H54 (cell line): ENCODE measurements at places on chromosomes 7 and 10.

DNA sequence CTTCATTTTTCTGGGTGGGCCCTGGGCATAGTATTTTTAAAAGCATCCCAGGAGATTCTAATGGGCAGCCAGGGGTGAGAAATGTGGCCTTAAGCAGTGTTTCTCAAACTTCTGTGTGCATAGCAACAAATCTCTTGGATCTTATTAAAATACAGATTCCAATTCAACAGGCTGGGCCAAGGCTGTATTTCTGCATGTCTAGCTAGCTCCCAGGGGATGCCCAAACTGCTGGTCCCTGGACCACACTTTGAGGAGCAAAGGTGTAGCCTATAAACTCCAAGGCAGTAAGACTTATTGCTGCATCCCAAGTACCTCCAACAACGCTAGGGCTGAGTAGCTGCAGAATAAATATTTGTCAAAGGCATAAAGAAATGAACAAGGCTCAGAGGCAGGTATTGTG, 292.9 kb upstream of the ZMIZ1 start:
- no peak for DNase-seq

- DNase-seq: no peak
Measured at GRCh38 chr7:127922656-127923055, 108.6 kb downstream of the LRRC4 start.

GRCh38 chr7:132817949-132818348, 241.7 kb upstream of the PLXNA4 start:
- DNase-seq: no peak

- DNase-seq: no peak
Measured at GRCh38 chr10:61064356-61064755, 120.4 kb upstream of the RHOBTB1 start.

DNA sequence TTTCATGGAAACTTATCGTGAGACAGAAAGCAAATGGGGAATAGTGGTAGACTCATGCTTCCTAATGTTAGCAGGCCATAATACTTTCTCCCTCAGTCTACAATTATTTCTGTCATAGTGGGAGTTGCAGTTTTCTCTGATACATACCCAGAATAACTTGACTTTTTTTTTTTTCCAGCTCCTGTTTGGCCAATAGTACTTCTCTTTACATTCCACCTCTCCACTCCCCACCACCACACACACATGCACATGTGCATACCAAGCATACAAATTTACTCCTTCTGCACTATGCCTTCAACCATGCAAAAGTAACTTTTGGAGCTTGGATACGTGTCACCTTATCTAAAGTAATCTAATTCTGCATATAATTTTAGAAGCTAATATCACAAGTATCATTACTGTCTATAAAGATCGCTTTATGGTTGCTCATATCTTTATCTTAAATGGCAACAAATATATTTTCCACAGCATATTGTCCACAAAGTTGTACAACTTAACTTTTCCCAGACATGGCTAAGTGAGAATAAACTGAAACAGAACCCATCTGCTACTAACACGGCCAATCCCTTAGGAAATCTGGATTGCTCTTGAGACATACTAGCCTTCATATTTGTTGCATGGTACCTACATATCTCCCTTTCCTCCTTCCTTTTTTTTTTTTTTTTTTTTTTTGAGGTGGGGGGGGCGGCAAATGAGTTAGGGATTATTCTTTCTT, 49.0 kb downstream of the TES start:
- DNase-seq: no peak

- DNase-seq: no peak
Measured at GRCh38 chr10:69835875-69836730, 34.4 kb downstream of the COL13A1 start.

- DNase-seq: no peak
Measured at GRCh38 chr10:86759073-86759672, 2.8 kb downstream of the BMPR1A start.

- peak; percentile 85 for DNase-seq
Measured at GRCh38 chr7:2099048-2099957, 133.4 kb downstream of the MAD1L1 start.

- DNase-seq: no peak
Measured at GRCh38 chr7:114141415-114141814, 222.6 kb upstream of the PPP1R3A start.

DNA sequence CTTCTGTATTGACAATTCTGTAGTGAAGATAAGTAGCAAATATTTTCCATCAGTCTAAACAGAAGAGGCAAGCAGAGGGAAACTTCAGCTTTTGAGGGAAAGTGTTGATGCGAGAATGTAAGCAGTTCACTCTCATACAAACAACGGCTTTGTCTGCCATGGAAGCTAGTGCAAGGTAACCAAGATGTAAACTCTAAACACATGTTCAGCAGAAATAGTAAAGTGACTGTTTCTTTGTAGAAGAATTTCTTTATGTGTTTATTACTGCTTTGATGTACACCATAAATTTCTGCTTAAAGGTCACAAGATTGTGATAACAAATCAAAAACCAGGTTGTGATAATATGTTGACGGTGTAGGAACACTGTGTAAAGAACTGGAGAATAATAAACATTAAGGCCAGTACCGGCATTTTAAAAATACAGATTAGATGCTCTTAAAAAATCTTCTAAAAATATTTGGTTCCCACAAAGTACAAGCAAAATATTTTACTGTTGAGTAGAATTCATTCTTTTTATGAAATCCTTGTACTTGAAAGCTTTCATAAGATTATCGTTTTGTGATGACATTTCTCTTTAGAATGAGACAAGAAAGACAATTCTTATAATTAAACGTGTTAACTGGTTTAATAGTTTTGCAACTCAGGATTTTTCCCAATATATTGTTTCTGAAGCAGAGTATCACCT, 34.2 kb downstream of the SEMA3C start:
- DNase-seq: no peak

DNA sequence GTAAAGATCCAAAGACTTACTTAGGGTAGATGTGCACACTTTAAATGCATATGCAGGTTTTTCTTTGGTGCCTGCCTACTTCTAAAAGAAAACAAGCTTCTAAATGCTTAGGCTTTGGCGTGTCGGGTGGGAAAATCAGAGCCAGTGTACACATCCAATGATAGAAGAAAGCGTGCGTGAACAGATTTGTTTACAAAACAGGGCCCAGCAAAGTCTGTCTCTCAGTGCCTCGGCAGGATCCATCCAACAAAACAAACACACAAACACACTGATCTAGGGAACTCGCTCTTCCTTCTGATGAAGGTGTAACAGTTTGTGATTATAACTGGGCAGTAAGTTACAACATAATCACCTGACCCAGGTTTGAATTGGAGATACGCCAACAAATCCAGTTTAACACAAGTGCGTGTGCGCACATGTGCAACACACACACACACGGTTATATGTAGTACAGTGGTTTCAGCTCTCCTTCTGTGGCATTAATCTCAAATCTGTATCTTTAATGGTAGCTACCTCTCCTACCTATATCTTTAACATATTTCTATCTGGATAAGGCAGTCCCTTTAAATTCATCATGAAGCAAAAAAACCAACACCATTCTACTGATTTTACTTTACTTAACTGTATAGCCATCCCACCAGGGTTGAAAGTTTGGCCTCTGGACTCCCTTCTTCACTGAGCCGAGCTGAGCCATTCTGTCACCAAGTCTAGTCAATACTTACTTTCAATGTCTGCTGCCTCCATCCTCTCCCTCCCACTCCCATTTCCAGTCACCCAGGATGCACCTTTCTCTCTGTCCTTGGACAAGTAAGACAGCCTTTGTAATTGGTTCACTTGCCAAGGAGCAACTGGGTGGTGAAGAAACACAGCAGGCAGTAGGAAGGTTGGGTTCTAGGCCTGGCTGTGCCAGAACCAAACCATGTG, 184.4 kb upstream of the KLF14 start:
- no peak for DNase-seq

DNA sequence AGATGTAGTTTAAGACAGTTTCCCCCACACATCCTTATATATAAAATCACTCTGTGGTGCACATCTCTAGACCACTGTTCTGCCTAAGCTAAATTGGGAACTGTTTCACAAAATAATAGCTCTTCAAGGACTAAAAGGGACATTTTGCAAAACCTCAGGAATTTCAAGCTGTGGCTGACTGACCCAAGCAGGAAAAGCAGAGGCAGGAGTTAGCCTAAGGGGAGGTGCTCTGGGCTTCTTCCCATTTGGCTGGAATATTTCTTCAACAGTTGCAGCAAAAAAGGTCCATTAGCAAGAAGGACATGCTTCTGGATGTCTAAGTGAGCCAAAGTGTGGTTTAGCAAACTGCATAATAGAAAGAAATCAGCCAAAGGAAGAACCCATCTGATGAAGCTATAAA, 551.2 kb upstream of the ANKRD30A start:
- DNase-seq: no peak

DNA sequence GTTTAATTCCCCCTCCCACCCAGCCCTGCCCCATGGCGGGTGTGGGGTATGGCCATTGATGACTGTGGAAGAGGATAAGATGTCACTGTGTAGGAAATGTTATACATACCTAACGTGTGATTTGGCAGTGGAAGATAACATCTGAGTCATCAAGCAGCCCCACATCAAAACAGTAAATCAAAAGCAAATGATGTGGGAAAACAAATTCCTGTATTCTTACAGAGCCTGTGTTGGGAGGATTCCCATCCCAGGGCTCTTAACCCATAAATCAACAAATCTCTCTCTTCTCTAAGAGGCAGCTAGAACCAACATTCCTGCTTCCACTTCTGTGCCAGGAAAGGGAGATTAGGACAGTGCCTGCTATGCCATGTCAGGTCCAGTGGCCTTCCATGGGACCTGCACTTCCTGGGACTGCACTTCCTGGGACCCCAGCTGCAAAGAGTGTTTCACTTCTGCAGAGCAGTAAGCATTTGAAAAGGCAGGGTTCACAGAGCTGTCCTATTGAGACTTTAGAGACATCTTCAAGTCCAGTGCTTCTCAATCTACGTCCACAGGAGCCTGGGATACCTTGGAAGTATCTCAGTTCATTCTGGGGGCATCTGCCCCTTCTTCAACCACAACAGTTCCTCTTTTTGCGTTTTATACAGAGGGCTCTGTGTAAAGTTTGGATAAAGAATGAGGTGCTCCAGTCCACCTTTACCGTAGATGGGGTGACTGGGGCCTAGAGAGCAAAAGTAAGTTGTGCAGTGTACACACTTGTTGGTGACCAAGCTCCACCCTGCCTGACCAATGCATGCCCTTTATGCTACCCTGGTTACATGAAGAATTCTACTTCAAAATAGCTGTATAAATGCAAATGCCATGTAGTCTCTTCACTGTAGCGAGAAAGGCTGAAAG, 45.7 kb downstream of the ATXN7L1 start:
- peak; percentile 78 for DNase-seq

DNA sequence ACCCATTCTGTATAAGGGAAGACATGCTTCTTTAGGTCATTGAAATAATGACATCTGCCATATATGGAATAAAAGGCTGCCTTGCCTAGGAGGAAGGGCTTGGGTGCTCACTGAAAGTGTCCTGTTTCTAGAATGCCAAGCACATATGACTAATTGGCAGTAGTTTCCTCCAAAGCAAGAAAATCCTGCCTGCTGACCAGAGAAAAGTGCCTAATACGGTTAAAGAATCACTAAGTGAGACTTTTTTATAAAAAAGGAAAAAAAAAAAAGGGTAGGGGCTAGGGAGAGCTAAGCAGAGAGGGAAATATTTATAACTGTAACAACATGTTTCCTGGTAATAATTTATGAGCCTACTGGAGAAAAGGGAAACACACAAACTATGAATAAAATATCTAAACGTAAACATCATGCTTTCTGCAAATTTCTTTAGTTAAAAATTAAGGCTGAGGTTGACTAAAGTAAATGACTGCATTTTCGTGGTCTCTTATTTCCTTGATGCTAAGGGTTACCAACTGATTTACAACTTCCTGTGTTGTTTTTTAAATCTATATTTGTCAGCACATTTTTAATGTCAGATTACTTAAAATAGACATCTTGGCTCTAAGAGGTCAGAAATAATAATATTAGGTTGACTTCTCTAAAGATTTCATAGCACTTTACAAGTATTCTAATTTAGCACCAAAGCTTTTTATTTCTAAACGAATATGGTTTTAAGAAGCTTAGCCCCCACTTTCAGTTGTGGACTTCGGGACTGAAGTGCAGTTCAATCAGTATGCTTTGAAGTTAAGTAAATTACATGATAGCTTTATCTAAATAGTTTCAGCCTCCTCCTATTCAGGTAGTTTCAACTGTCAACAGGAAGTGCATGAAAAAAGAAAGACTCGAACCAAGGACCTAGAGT, 89.6 kb downstream of the CABCOCO1 start:
- no peak for DNase-seq

GRCh38 chr10:97150013-97150595, 35.7 kb downstream of the SLIT1 start:
- DNase-seq: no peak

GRCh38 chr7:93578762-93579161, 4.2 kb upstream of the CALCR start:
- DNase-seq: no peak

DNA sequence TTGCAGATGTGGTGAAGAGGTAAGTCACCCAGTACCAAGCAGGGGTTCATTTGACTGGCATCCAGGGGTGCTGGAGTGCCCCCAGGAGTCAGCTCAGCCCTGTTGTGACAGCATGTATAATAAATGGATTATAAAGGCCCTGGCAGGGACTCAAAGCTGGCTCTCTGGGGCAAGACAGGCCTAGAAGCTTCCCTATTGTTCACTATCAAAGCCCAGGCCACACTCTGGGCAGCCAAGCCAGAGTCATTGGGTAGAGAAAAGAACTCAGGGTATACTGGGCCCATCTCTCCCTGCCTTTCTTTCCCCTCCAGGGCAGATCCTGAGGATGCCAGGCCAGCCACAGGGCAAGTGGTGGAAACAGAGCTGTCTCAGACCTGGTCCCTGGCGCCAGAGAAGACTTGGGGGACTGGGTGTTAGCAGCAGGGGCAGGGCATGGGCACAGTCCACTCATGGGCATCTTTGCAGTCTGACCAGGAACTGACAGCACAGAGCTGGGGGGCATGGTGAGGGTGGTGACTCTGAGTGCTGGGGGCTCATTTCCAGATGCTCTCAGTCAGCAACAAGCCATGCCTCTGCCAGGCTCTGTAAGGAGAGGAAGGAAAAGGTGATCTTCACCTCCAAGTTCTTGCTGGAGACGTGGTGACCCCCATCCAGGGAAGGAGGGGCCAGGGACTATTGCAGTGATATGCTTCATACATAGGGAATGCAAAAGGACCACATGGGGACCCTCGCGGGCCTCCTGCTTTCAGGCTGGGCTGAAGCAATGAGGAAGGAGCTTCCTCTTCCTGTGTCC, 11.7 kb downstream of the RBP3 start:
- DNase-seq: no peak

DNA sequence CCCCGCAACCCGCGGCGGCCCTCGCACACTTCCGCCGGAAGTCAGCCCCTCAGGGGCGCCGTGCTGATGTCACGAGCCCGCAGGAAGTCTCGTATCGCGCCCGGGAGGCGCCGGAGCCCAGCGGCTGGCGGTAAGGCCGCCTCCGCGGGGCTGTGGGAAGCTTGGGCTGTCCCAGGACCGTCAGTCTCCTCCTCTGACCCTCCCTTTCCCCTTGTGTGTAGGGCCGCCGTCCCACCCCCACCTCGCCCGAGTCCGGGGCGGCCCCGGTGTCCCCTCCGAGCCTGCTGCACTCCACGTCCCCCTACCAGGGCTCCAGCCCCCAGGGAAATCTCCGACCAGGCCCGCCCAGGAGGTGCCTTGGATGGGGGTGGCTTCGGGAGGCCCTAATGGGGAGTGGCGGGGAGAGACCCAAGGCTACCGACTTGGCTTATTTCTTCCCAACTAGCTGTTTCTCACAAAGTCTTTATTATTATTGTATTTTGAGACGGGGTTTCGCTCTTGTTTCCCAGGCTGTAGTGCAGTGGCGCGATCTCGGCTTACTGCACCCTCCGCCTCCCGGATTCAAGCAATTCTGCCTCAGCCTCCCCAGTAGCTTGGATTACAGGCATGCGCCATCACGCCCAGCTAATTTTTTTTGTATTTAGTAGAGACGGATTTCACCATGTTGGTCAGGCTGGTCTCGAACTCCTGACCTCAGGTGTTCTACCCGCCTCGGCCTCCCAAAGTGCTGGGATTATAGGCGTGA, at the start of gene ZDHHC4:
ZDHHC4 (plus strand) TSS at position 86 of the 745 bp plus-strand sequence. CDS start 3,108 bp downstream, outside the sequence.
- DNase-seq: peak; percentile 100
